ENCODE measurements at places on chromosomes 4 and X.
A peak's percentile ranks its signal among the peaks of the same experiment; 100 is the strongest.

- no peak for DNase-seq
These were observed 74.4 kb upstream of the PLAC1 start for GRCh38 chrX:134732676-134733075.

DNA sequence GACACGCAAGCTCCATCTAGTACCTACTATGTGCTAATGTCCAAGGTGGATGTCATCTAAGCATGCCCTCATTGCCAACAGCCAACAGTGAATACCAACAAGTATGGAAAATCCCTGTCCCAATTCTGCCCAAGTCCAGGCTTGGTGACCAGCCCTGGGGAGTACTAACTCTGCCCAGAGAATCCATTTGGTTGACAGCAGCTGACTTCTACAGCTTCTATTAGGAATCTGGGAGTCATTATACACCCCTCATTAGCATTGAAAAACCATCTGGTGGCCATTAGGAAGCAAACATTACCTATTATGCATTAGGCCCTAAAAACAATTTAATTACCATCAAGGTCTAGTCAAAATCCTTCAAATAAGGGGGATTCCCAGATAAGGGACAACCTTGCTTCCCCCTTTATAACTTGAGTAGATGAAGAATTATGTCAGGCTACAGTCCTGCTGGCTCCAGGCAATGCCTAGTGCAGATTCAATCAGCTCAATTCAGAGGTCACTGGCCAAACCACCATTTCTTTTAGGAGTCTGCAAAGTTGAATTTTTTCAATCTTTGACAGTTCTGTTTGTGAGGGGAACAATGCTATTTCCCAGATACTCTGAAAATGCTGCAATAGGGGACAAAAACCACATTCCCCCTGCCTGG is 228.0 kb upstream of the LDB2 start:
- DNase-seq: no peak

GRCh38 chr4:13844740-13845139 is 217.2 kb upstream of the BOD1L1 start:
- DNase-seq: no peak

DNA sequence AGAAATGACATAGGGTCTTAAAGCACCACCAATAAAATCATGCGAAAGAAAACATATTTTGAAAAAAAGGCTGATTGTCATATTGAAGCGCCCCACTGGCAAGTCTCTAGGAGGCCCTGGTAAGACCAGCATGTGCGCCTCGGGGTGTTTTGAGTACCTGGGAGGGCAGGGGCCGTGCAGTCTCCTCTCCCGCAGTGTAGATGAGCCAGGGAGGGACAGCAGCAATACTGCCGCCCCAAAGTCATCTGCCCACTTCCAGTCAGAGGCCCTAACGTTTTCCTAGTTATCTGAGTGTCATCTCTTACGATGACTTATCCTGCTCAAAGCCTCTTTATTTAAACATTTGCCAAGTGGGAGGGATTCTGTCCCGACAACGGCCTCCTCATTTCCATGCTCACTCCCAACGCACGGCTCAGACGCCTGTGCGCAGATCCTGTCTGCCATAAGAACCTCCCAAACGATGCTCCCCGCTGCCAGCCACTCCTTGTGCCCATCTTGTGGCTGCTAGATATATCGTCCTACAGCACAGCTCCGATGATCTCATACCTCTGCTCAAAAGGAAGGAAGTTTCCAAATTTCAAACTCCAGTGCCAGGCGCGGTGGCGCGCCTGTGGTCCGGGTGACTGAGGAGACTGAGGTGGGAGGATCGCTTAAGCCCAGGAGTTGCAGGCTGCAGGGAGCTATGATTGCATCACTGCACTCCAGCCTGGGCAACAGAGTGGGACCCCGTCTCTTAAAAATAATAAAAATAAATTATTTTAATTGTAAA is 17.2 kb upstream of the SCRG1 start:
- no peak for DNase-seq

DNA sequence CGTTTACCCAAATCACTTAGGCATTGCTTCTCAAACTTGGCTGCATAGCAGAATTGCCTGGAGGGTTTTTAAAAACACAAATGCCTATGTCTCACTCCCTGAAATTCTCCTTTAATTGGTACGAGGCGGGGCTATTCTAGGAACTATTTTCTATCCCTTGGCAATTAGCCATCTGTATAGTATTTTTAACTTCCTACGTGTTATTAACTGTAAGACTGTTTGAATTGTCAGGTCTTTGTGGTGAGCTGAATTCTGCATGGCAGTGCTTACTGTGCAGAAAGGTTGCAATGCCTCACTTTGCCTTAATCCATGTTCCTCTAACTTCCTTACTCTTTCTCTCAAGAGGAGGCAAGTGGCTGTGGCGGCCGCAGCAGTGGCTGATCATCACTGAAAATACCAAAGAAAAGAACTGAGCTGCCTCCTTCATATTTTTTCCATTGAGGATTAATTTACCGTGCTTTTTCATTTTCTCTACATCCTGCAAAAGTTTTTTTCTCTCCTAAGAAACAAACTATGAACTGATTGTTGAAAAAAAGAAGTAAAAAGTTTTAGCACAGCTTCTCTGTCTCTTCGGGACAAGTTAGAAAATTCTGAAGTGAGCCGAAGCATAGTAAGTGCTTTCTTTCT is at the start of gene SHROOM3:
Gene SHROOM3 (plus strand): TSS at position 329 of the 627 bp plus-strand sequence. CDS start 824 bp downstream, outside the sequence.
- no peak for DNase-seq

- DNase-seq: no peak
These were observed 56.8 kb downstream of the CXCL13 start for GRCh38 chr4:77662396-77662795.

- no peak for DNase-seq
These were observed 82.8 kb downstream of the USP46 start for GRCh38 chr4:52576326-52576725.

DNA sequence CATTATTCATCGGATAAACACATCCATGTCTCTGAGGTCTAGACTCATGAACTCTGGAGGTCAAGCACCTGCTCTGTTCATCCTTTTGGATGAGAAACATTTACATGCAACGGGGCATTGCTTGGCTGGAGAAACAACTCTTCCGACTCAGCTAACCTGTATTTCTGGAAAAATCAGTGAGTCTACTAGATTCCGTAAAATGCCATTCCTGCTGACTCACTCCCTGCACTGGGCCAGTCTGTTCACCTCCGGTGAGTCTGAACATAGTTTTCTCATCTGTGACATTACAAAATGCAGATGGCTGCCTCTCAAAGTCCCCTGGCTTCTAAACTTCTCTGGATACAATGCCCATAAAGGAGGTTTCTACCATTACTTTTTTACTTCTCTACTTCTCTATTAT is 185.7 kb upstream of the HS3ST1 start:
- DNase-seq: no peak

DNA sequence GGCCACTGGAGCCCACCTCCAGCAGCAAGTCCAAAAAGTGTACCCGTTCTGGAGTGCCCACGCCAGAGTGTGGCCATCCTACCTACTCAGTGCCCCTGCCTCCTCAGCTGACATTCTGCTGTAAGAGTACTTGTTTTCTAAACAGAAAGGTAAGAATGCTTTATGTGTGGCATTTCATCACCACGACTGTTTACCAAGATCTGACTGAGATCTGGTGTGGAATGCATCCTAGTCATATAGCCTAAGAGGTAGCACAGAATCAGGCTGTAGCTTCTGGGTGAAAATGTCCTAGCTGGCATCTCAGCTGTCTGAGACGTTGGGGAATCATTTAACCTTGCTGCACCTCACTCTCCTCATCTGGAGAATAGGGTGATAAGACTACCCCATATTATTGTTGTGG is 638.7 kb upstream of the TENM3 start:
- DNase-seq: no peak

- DNase-seq: no peak
These were observed 544.0 kb upstream of the ADGRL3 start for GRCh38 chr4:60656171-60656570.

DNA sequence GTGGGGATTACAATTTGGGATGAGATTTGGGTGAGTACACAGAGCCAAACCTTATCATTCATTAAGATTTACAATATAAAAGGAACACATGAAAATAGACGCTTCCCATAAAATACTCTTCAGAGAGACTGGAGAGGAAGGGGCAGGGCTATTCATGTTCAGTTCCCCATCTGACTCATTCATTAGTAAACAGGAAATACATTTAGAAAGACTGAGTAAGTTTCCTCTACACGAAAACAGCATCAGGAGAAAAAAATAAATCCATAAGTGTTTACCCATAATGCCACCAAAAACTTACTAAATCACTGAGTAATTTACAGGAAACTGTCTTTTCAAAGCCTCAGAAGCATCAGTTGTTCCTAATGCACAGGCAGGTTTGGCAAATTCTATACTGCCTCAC is 255.4 kb upstream of the CXorf51A start:
- DNase-seq: no peak

GRCh38 chr4:112234952-112235609 is 3.5 kb downstream of the AP1AR start:
- DNase-seq: peak; percentile 31

DNA sequence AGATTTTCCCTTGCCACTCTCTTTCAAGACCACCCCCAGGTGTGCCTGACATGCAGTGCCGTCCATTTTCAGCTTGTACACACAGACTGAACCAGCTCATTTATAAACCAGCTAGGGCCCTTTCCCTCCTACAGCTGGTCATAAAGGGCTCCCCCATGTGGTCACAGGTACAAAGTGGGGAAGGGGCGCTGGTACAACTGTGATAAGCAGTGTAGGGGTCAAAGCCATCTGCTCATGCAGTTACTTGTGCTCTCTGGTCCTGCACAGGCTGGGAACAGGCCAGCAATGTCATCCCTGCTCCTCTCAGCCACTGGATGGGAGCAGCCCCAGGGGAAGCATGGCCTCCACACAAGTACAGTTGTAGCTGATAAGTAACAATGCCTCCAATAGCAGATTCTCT is 20.6 kb downstream of the GABRQ start:
- no peak for DNase-seq

DNA sequence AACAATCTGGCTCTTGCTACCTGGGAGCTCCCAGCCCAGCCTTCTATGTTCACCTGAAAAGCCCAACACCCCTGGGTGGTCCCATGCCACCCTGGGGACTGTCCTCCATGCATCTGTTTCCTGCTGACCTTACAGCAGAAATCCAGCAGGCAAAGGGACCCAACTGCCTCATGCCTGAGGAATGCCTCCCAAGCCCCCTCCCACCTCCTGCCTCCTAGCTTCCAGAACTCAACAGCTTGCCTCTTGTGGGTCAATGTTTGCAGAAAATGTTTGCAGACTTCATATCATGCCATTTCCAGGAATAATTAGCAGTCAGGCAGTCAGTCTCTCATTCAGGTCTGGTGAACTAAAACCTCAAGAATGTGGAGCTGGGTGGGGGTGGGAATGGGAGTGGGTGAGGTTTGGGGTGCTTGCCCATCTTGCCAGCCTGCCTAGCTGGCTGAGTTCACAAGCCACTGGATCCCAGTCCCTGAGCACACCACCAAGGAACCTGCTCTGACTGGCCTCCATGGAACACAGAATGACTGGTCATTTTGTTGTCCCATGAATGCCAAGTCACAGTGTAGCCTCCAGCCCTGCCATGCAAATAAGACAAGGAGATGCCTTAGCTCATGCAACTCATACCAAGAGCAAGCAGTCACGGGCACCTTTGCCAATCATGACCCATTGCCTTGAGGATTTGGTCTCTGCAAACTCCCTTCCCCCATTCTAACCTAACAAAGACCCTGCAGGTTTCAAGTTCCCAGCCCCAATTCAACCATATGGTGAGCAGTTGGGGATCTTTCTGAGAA is 12.1 kb upstream of the PLAC1 start:
- DNase-seq: no peak

GRCh38 chr4:185068837-185069236 is 50.5 kb downstream of the HELT start:
- DNase-seq: no peak

DNA sequence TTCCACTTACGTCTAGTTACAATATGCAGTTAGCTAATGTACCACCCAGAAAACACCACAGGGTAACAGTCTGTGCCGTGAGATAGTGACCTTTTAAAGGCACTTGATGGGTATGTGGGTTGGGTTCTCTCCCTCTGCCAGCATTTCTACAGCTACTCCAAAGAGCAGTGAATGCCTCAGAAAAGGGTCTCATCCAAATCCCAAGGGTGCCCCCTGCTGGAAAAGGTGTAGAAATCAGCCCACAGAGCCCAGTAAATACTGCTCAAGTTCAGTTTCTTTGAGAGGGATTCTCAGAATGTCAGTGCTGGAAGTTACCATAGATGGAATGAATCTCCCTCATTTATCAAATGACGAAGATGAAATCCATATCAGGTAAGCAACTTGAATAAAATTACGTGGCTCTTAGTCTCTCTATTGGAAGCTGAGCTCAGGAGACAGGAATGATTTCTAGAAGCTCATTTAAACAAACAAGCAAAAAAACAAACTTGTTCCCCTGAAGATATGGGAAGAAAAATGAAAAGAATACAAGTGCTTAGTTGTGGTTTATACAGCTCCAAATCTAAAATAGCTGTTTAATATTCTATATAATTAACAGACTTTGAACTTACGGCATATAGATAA is 9.5 kb downstream of the RNF175 start:
- peak; percentile 53 for DNase-seq

DNA sequence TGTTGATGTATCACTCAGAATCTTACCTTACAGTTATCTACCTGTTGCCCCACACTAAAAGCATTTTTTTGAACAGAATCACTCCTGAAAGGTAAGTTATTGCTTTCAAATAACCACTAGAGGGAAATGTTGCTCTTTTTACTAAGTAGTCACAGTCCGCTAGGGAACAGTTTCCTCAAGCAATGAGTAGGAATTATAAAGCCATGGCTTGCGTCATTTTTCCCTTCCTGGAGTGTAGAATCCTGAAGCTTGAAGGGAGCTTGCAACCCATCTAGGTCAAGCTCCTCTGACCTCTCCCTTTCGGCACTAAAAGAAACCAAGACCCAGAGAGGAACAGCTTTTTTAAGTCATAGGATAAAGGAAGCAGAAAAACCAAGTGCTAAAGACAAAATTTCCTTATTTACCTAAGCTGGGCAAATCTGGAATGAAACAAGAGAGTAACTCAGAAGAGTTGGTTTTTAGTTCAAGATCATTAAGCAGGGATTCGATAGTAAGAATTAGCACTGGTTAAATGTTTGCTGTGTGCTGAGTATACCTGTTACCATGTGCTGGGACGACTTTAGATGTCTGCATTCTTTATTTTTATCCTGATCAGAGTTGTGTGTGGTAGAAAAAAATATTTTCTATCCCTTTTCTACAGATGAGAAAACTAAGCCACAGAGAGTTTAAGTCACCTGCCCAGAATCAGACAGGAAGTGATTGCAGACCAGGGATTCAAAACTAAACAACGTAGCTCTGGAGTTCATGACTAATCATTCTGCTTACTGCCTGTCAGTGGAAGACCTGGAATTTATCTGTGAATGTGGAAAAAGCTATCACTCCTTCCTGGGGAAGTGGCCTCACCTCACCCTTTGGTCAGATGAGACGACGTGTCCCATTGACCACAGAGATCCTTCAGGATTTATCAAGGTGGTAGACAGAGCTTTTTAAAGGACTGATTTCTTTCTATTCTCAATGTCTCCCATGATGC is 631.5 kb downstream of the RAB28 start:
- DNase-seq: no peak
